ENCODE measurements at places on chromosomes 5 and 9.

DNA sequence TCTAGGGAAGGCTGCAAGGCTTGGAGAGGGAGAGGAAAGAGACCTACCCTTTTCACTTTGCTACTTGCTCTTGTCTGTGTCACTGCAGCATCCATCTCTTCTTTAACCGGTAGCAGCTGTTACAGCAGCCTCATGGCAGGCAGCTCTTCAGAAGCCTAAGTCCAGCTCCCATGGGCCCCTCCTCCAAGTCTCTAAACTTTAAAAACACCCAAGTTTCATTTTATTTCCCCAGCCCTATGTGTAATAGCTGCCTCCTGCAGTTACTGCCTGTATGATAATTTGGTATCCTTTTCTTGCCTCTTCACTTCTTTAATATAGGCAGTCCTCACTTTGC is 313.1 kb upstream of the PIK3R1 start:
- DNase-seq, result no peak

DNA sequence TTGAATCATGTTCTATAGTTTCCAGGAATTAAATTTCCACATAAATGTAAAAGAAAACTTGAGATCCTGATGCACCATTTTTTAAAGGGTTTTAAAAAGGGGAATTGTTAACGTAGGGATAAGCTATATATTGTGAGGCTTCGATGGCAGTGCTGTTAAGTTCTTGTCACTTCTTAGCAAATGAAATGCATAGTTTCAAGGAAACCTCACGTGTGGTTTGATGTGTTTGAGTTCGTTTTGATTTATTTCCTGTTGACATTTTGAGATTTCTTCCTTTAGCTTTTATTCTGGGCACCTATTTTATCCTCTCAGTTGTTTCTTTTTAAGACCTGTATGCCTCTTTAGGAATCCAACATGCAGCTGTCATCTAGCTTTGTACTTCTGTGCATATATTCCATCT is 301.0 kb downstream of the DOCK8 start:
- no peak for DNase-seq

DNA sequence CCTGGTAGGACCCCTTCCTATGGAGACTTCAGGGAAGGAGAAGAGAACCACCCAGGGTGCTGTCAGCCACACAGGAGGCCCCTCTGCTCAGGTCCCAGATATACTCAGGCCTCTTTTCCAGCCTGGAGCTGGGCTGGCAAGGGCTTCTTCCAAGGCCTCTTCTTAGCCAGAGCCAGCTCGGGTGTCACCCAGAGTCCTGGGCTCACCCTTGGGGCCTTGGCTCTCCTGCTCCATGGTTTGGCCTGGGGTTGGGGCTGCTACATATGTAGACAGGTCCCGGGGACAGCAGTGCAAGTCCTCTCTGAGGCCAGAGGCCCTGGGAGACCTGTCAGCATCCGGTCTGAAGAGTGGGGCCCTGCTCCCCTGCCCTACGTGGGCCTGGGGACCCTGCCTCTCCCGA is 22.8 kb downstream of the PAEP start:
- DNase-seq, result no peak

GRCh38 chr9:94919376-94920098 is 193.0 kb downstream of the AOPEP start:
- DNase-seq, result peak; percentile 34

All from kidney tubule cell (primary cell).